Umbilical cord (tissue), 2 donors: ENCODE measurements at places on chromosomes 16 and 17. TPM values are rescaled to one million over a fixed set of nuclear protein-coding genes. Genes with fewer than 3 reads are reported as not detected.

Gene MLLT6
- 20.0 TPM for total RNA-seq

Gene CCDC47
- total RNA-seq: 58.5 TPM

Gene KRT40
- not detected for total RNA-seq

Gene PRSS8
- total RNA-seq: 3.6 TPM

Gene PIK3R5
- total RNA-seq: 4.3 TPM

Gene PRSS27
- total RNA-seq: 1.4 TPM

Gene TMEM114
- total RNA-seq: not detected
